ENCODE measurements at places on chromosomes 2 and 18. TPM values are rescaled to one million over a fixed set of nuclear protein-coding genes. Genes with fewer than 3 reads are reported as not detected.

The REG3A gene
- total RNA-seq: not detected

- DNase-seq: no peak
These were observed 240.4 kb downstream of the IKZF2 start for GRCh38 chr2:212911011-212911410.

The ALPG gene
- total RNA-seq: not detected

The RAB6D gene
- total RNA-seq: not detected

- no peak for DNase-seq
These were observed 710.6 kb upstream of the ID2 start for GRCh38 chr2:7971248-7971647.

- DNase-seq: no peak
These were observed 23.0 kb upstream of the RTN4 start for GRCh38 chr2:55073000-55073983.

All from CD4-positive, alpha-beta T cell (primary cell).